ENCODE measurements at places on chromosomes 2 and 18. TPM values are rescaled to one million over a fixed set of nuclear protein-coding genes. Genes with fewer than 3 reads are reported as not detected.

Gene TGIF1
- 77.0 TPM for polyA plus RNA-seq

Gene EN1
- not detected for polyA plus RNA-seq

Gene DHRS9
- not detected for polyA plus RNA-seq

Gene SRD5A2
- not detected for polyA plus RNA-seq

Gene ALPG
- polyA plus RNA-seq, result not detected

Gene IL1B
- not detected for polyA plus RNA-seq

Gene ONECUT2
- polyA plus RNA-seq, result not detected

Gene MEP1B
- 0.12 TPM for polyA plus RNA-seq

Gene ANKRD30BL
- polyA plus RNA-seq, result not detected

Gene DSC1
- 2.1 TPM for polyA plus RNA-seq

Gene SPDYA
- polyA plus RNA-seq, result 0.61 TPM

Gene PLEK
- 135 TPM for polyA plus RNA-seq

Gene PLGLB2
- polyA plus RNA-seq, result not detected

Gene NXPH2
- polyA plus RNA-seq, result not detected

Gene DES
- polyA plus RNA-seq, result not detected

DNA sequence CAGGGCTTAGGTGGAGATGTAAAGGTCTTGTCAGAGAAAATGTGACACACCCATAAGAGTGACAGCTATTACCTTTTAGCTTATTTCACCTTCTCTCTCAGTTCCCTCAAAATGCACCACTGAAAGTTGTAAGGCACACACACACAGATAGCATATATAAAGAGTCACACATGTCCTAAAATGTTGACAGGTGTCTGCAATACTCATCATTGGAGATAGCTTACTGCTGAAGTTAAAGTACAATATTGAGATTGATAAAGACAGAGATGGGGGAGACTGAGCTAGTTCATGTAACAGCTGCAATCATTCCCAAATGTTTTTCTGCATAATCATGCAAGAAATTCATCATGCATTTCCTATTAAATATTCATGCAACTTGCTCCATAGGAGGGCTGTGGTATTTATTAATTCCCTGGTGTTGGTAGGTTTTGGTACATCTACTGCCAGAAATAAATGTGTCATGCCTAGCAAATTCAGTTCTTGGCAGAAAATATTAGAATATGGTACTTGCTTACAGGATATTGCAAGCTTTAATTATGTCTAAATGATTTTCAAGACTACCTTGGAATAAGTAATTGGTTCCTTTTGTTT lies 118.8 kb upstream of the RBMS1 start:
- DNase-seq, result no peak

GRCh38 chr2:215537611-215538010 lies 101.7 kb upstream of the FN1 start:
- no peak for DNase-seq

GRCh38 chr18:78913395-78913794 lies 66.2 kb upstream of the SALL3 start:
- no peak for DNase-seq

DNA sequence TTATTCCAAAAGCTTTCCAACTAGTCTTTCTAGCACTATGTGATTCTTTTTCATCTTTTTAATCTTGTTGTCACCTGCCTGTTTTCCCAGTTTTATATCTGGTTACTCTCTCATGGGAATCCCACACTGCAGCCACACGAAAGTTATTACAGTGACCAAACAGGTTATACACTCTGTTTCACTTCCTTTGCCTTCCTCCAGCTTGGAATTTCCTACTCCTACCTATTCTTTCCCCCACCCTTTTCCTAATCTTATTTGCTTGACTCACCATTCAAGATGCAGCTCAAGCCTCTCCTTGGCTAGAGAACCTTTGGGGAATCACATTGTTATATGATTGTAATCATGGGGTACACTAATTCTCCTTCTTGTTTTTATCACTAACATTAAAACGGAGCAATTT lies 13.4 kb upstream of the TLK1 start:
- DNase-seq, result no peak

- DNase-seq, result no peak
These were observed 241.1 kb downstream of the BCL2 start for GRCh38 chr18:63078471-63078870.

GRCh38 chr2:54924121-54924520 lies 126.1 kb downstream of the RTN4 start:
- no peak for DNase-seq

- DNase-seq, result no peak
These were observed 1153.2 kb downstream of the SUCLG1 start for GRCh38 chr2:83305758-83306378.

DNA sequence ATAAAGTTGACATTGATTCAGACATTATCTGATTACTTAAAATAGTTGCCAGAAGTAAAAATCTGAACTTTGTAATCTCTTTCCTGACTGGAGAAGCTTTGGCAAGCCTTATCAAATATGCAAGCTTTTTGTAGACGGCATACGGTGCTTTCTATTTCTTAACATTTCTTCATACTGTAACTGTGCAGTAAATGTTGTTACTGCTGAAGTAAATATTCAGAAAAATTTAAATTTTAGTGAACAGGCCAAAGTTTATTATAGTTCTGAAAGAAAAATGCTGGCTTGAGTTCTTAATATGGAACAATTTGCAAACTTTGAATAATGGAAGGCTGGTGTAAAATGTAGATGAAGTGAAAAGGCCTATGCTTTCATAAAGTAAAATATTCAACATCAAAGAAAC lies 1.8 kb downstream of the TTN start:
- no peak for DNase-seq

- no peak for DNase-seq
These were observed 4.1 kb downstream of the CCDC195 start for GRCh38 chr2:224711859-224712665.

DNA sequence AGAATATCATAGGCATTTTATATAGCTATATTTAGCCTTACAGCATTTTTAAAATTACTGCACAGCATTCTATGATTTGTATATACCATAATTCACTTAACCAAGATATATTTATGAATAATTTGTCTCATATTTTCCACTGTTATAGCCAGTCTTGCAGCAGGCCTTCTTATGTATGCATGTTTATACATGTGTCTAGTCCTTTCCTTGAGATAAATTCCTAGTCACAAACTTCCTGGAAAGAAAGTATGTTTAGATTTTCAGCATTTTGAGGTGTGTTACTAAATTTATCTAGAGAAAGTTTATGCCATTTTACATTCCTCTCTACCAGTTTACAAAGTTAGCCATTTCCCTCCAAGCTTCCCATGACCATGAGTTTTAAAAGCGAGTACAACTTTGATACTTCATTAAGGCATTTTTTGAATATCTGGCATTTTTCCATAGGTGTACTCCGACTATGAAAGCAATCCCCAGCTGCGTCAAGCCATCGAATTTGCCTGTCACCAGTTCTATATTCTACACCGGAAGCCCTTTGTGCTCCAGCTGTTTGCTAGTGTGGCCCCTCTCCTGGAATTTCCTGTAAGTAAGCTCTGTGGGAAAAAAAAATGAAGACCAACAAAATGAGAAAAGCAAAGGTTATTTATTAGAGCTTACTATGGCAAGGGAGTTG lies 59.4 kb upstream of the RPE start:
- no peak for DNase-seq

- DNase-seq, result no peak
These were observed 156.0 kb downstream of the CERS6 start for GRCh38 chr2:168611896-168612650.

- DNase-seq, result no peak
These were observed 155.7 kb downstream of the DYSF start for GRCh38 chr2:71609029-71609428.

- no peak for DNase-seq
These were observed 37.4 kb downstream of the NPHP1 start for GRCh38 chr2:110167326-110168000.

GRCh38 chr2:178279142-178279541 lies 84.8 kb downstream of the OSBPL6 start:
- no peak for DNase-seq

GRCh38 chr2:106020032-106020431 lies 174.1 kb downstream of the UXS1 start:
- no peak for DNase-seq

DNA sequence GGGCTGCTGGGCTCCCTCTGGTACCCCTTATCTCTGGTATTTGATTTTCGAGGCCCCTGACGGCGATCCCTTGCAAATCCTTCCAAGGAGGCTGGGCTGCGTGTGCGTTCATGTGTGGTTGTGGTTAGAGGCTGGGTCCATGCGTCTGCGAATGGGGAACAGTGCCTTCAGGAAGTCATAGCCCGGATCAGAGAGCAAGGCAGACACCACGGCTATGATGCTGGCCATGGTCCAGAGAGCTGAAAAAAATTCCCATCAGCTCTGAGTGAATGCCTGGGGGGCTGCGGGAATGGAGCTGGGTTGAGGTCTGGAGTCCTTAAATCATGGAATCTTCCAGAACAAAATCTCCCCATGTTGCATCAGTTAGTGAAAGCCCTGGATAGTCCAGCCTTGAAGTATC lies 145.5 kb downstream of the ACKR3 start:
- no peak for DNase-seq

DNA sequence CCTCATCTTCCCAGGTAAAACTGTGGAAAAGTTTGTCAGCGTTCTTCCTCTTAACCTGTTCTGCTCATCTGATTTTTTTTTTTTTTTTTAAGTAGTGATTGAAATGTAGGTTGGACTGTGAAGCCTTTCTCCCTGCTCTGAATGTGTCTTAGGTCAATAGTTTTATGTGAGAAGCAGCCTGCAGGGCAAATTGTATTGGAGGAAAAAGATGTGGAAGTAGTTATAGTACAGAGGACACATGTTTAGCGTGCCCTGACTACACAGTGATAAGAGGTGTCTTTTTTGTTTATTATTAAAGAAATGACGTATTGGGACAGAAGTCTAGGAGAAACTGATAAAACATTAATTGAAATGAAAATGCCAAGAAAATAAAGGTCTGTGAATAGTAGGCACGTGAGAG lies 1.5 kb downstream of the MTA3 start:
- peak; percentile 2 for DNase-seq

DNA sequence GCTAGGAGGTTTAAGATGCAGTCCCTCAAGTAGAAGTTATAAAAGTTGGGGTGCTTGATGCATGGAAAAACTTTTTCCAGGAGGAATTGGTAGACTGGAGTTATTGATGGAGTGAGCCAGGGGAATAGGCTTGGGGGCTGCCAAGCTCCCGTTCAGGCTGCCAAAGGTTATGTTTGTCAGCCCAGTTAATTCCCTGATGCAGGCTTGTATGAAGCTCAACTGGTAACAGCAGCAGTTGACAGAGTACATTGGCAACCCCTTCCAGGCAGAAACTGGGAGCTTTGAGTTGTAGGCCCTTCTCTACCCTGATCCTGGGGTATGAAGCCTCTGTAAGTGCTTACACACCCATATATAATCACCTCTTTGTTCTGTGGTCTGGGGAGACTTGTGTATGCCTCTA lies 16.2 kb downstream of the CCDC150 start:
- no peak for DNase-seq

All from CD8-positive, alpha-beta memory T cell (primary cell).